ENCODE measurements at places on chromosomes 7 and 10.

GRCh38 chr10:6013413-6014192, 36.3 kb upstream of the IL15RA start:
- no peak for DNase-seq

- DNase-seq, result no peak
Observed at GRCh38 chr7:137873524-137873923, 26.8 kb upstream of the DGKI start.

GRCh38 chr10:6141296-6142151, 52.7 kb downstream of the RBM17 start:
- peak; percentile 56 for DNase-seq

GRCh38 chr10:35417795-35418194, 81.5 kb downstream of the CCNY start:
- no peak for DNase-seq
